Stimulated activated CD4-positive, alpha-beta T cell treated with anti-CD3 and anti-CD28 coated beads, TNF-alpha, amount 100 ng/mL, for 1 hour (primary cell): ENCODE measurements at places on chromosomes 7 and 10.

DNA sequence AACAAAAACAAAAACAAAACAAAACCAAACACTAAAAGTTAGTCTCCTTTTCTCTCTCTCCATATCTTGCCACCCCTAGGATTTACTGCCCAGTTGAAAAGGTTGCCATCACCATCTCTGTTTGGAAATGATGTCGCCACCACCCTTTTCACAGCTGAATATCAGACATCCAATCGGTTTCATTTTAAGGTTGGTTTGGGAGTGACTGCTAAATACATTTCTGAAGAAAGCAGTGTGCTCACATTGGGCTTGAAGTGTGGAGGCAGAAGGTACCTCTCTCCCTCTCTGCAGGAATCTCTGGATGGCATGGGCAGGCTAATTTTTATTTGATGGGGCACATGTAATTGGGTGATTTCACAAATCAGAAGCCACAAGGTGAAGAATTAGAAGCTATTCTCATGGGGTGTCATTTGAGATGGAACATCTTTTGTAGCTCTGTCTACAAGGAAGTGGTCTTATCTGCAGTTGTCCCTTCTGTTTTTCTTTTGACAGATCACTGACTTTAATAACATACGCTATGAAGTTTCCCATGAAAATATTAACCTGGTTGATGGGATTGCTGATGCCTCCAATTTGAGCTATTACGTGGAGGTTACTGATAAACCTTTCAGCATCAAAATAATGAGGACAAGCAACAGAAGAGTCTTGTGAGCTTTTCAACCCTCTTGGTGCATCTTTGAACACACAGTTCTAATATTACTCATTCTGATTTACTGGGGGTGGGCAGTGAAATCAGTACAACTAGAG lies 20.1 kb downstream of the MGAM2 start:
- DNase-seq, result no peak

DNA sequence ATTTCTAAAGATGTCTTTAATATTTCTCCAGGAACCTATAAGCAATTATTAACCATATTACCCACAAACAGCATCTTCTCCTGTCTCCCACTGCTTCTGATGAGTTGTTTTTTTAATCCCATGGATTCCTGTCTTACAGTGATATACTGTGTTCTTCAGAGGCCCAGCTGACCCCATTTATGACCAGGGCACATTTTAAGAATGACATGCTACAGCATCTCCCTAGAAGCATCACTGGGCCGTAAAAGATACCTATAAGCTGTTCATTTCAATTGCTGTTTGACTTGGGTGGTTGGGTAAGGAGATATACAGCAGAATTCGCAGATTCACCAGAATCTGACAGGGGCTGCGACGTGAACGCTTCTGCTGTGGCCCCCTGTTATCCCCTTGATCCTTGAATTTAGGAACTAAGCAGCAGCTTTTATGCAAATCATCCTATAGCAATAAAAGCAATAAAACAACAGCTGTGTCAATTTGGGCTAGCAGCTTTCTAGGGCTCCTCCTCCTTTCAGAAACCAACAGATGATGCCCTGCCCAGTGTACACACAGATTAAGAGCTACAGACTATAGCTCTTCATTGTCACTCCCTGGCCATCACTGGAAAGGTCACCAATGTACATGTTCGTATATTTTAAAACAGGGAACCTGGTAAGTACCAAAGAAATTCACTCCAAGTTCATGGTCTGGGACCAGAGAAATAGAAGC lies 86.8 kb downstream of the CPEB3 start:
- no peak for DNase-seq

DNA sequence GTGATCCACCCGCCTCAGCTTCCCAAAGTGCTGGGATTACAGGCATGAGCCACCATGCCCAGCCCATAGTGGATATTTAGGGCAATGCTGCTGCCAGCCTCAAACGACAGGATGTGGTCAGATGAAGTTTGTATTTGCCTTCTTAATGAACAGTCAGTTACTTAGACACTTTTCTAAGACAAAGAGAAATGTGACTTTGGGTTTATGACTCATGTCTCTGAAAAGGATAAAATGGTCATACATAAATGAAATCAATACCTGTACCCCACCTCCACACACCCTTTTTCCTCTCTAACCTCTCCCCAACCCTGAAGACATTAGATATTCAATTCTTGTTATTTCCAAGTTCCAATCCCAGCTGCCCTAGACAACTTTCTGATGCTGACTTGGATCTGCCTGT lies 109.3 kb upstream of the INSIG1 start:
- DNase-seq, result no peak

DNA sequence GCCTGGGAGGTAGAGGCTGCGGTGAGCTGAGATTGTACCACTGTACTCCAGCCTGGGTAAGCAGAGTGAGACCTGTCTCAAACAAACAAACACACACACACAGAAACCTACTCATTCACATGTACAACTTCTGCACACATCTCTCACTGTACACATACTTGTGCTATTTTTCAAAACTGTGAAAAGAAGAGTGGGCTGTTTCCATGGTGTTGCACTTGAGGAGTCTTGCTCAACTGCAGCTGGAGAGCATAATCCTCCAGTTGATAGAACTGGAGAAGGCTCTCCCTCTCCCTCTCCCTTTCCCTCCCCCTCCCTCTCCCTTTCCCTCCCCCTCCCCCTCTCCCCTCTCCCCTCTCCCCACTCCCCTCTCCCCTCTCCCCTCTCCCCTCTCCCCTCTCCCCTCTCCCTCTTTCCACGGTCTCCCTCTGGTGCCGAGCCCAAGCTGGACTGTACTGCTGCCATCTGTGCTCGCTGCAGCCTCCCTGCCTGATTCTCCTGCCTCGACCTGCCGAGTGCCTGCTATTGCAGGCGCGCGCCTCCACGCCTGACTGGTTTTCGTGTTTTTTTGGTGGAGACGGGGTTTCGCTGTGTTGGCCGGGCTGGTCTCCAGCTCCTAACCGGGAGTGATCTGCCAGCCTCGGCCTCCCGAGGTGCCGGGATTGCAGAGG lies 43.7 kb upstream of the DLD start:
- DNase-seq, result no peak

- no peak for DNase-seq
Measured at GRCh38 chr7:108973075-108973474, 403.4 kb downstream of the DNAJB9 start.

DNA sequence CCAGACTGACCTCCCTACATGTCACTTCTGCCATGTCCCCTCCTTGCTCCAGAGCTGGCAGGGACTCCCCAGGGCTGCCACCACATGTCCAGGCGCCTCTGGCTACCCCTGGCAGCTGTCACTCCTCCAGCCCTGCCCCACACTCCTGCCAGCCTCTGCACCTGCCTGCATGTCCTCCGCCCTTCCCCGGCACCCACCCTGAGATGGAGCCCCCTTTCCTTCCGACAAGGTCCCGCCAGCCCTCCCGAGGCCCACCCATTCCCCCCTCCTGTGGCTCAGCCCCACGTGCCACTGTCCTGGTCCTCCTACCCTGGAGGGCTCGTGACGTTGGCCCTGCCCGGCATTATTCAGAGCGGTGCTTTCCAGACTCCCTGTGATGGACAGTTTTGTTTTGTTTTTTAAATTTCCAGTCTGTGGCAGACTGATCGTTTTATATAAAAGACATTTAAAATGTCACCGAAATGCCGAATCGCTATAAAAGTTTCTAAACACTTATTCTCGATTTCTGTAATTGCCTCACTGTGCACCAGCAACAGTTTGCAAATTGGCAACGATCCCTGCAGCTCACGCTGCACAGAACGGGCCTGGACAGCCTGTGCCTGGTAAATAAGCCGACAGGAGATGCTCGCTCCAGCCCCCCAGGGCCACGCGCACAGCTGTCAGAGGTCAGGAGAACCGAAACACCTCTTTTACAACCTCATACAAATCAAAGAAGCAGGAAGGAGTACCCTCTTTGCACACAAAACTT lies 111.1 kb upstream of the SH2B2 start:
- no peak for DNase-seq

DNA sequence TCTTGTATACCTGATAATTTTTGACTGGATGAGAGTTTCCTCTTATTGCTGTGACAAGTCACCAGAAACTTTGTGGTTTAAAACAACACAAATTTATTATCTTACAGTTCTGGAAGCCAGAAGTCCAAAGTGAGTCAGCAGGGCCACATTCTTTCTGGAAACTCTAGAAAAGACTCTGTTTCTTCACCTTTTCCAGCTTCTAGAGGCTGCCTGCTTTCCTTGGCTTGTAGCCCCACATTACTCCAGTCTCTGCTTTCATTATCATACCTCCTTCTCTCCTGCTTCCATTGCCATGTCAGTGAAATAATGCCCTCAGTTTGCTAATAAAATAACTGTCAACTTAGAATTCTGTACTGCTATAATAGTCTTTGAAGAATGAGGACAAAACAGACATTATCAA lies 65.3 kb downstream of the VCL start:
- no peak for DNase-seq

GRCh38 chr10:119644994-119645393 lies 6.2 kb upstream of the BAG3 start:
- no peak for DNase-seq

- no peak for DNase-seq
Measured at GRCh38 chr10:36038316-36038955, 396.3 kb upstream of the FZD8 start.
